ENCODE measurements at places on chromosomes 5 and 9.

DNA sequence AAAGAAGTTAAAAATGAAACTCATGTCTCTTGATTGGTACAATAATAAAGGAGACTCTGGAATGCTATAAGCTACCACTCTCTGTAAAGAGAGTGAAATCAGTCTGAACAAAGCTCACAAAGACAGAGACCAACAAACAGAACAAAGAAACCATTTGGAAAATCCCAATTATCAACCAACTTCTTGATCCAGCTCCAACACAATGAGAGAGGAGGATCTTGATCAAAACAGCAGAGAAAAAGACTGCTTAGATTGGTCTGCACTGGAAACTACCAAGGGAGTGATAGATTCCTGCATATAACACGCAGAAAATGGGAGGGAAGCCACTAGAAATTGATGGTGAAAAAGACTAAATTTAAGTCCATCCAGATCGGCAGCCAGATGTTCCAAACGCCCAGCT lies 23.1 kb upstream of the RNF38 start:
- no peak overlapping the region for H3K4me3 ChIP-seq
- peaks cover 15% of the 10 kb centered on the region for H3K4me1 ChIP-seq
- no peak for DNase-seq
- peaks cover 17% of the 10 kb centered on the region for H3K36me3 ChIP-seq
- peak overlapping the region; percentile 34 for H3K27ac ChIP-seq

DNA sequence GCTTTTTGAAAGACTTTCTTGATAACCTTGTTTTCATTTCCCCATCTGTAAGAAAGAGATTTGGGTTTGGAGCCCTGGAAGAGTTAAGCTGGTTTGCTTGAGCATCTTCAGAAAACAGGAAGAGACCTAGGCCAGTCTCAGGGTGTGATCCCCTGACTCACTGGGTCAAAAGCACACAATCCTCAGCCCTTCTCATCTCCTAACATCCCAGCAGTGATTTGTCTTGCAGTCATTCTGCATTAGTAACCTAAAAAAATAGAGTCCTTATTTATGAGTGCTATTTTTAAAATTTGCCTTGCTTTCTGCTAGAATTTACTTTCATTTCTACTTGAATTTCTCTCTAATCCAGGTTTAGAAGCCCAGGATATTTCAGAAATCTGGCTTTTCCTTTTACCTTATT lies 16.4 kb upstream of the ARSB start:
- no peak for DNase-seq
- H3K27me3 ChIP-seq = peaks cover 6% of the 10 kb centered on the region
- H3K4me1 ChIP-seq = peaks cover 10% of the 10 kb centered on the region
- no peaks in the 10 kb centered on the region for H3K36me3 ChIP-seq

- H3K36me3 ChIP-seq = no peaks in the 10 kb centered on the region
- peaks cover 12% of the 10 kb centered on the region for H3K27me3 ChIP-seq
- no peak overlapping the region for H3K4me3 ChIP-seq
Observed at GRCh38 chr9:96085491-96086143, 210.1 kb downstream of the ERCC6L2 start.

- peaks cover 3% of the 10 kb centered on the region for H3K4me1 ChIP-seq
- H3K27me3 ChIP-seq = peaks cover 9% of the 10 kb centered on the region
- no peak overlapping the region for H3K27ac ChIP-seq
- DNase-seq = no peak
- no peak overlapping the region for H3K4me3 ChIP-seq
Observed at GRCh38 chr5:175344331-175345195, 99.4 kb downstream of the DRD1 start.

DNA sequence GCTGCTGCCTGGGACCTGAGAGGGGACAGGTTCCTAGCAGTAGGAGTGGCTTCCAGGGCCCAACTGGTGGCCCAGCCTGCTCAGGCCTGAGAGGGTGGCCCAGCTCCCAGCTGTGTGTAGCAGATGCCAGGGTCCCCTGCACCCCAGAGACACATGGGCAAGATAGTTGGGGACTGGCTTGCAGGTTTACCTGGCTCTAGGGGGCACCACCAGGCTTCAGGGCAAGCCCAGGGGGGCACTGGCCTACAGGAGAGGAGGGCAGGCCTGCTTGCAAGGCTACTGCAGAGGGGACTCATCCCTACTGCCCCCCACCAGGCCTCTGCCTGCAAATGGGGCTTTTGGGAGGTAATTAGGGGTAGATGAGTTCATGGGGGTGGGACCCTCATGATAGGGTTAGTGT lies 123.3 kb downstream of the ZNF354C start:
- H3K4me1 ChIP-seq = no peaks in the 10 kb centered on the region
- H3K36me3 ChIP-seq = no peaks in the 10 kb centered on the region
- no peaks in the 10 kb centered on the region for H3K27me3 ChIP-seq
- no peak overlapping the region for H3K27ac ChIP-seq
- H3K4me3 ChIP-seq = no peak overlapping the region

- H3K4me1 ChIP-seq = peaks cover 58% of the 10 kb centered on the region
- no peak for DNase-seq
- H3K27ac ChIP-seq = peak overlapping the region; percentile 92
- H3K4me3 ChIP-seq = peak overlapping the region; percentile 42
Observed at GRCh38 chr9:95030920-95031642, 286.4 kb downstream of the FANCC start.

DNA sequence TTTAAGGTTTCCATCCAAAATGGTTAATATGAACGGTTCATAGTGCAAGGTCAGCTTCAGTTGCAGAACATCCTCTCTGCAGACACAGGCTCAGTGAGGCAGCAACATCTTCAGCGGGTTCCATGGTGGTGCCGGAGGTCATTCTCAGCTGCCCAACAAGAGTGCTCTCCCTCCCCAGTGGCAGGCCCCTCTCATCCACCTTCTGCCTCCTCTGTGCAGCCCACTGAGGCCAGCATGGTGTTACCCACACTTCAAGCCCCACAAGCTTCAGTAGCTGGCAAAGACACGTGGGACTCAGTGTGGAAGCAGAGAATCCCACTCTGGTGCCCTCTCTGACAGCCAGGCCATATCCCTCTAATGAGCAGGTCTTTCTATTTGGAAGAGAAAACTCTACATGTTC lies 4.1 kb upstream of the ARSI start:
- peaks cover 44% of the 10 kb centered on the region for H3K27me3 ChIP-seq
- no peak overlapping the region for H3K4me3 ChIP-seq
- H3K4me1 ChIP-seq = peaks cover 5% of the 10 kb centered on the region
- no peak overlapping the region for H3K27ac ChIP-seq
- no peak for DNase-seq
- H3K36me3 ChIP-seq = no peaks in the 10 kb centered on the region

GRCh38 chr5:18553269-18553668 lies 919.0 kb downstream of the TAF11L14 start:
- H3K4me3 ChIP-seq = no peak overlapping the region
- no peaks in the 10 kb centered on the region for H3K27me3 ChIP-seq
- no peak overlapping the region for H3K27ac ChIP-seq

GRCh38 chr9:132591751-132592314 lies 9.4 kb downstream of the BARHL1 start:
- no peak for DNase-seq
- H3K36me3 ChIP-seq = peaks cover 18% of the 10 kb centered on the region
- H3K4me1 ChIP-seq = no peaks in the 10 kb centered on the region

DNA sequence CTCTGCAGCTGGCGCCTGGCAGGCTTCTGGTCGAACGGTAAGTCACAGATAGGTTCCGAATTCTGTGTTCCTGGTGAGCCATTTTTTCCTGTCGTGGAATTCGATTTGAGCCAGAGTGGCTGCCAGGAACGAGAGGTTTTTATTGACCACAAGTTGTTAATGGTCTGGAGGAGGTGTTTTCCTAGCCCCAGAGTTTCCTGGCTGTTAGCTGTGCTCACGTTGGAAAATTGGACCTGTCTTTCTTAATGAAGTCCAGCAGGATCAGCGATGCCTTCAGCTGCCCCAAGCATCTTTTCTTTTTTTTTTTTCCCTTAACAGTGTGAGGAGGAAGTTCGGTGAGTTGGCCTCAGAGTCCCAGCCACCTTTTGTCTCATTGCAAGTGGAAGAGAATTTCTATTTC lies 62.9 kb downstream of the COL5A1 start:
- peak overlapping the region; percentile 16 for H3K27ac ChIP-seq
- peaks cover 1% of the 10 kb centered on the region for H3K36me3 ChIP-seq
- peaks cover 2% of the 10 kb centered on the region for H3K4me1 ChIP-seq
- H3K4me3 ChIP-seq = no peak overlapping the region
- no peak for DNase-seq

- no peak overlapping the region for H3K4me3 ChIP-seq
- H3K27ac ChIP-seq = no peak overlapping the region
- DNase-seq = no peak
- H3K36me3 ChIP-seq = no peaks in the 10 kb centered on the region
- H3K27me3 ChIP-seq = no peaks in the 10 kb centered on the region
Observed at GRCh38 chr5:84287951-84288350, 96.7 kb downstream of the EDIL3 start.

DNA sequence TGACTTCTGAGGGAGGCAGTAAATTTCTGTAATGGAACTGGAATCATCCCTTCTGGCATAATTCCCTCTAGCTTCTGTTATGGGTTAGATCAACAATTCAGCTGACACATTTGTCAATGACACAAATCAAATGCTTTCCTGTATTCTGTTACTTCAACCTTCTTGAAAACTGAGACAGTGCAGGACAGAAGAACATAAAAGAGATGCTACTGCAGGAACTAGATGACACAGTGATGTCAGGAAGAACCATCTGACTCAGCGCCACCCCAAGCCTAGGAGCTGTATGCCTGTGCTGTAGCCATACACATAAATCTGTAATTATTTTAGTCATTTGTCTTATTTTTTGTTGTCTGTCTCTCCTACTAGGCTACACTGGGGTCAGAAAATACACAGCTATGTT lies 18.2 kb upstream of the CEP120 start:
- H3K36me3 ChIP-seq = no peaks in the 10 kb centered on the region
- no peaks in the 10 kb centered on the region for H3K27me3 ChIP-seq
- no peak overlapping the region for H3K27ac ChIP-seq
- no peaks in the 10 kb centered on the region for H3K4me1 ChIP-seq
- no peak for DNase-seq
- H3K4me3 ChIP-seq = no peak overlapping the region

DNA sequence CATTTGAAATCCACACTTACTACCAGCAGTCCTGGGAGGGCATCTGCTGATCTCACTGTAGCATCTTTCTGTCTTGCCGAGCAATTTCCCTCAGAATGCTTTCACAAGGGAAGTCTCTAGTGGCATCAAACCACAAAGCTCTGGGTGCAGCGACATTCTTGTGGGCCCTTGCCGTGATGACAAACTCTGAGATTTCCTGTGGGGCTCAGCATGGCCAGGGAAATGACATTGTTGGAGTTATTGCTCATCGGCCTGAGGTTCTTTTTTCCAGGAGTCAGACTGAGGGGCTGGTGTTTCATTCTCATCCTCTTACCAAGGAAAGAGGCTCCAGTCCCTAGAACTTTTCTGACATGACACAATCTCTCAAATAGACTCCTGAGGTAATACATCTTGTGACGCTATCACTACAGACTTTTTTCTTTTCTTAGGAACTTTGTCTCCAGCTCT lies 51.4 kb downstream of the PFDN1 start:
- peaks cover 8% of the 10 kb centered on the region for H3K4me1 ChIP-seq
- no peak overlapping the region for H3K4me3 ChIP-seq
- no peaks in the 10 kb centered on the region for H3K27me3 ChIP-seq
- H3K27ac ChIP-seq = no peak overlapping the region
- DNase-seq = no peak
- peaks cover 8% of the 10 kb centered on the region for H3K36me3 ChIP-seq

DNA sequence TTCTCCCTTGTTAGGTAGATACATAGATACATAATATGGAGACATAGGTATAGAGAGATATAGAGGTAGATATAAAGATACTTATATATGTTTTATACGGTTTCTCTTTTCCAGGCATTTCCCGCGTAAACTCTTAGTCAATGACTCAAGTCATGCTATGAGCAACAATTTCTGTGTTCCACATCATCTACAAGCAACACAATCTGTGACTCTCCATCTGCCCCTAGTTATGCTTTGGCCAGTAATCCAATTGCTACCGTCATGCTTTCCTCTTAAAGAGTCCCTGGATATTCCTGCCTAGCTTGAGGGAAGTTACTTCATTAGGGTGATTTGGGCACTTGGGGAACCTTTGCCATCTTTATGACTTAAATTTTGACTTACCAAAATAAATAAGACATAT lies 129.0 kb upstream of the ADAMTS16 start:
- no peak overlapping the region for H3K27ac ChIP-seq
- H3K4me1 ChIP-seq = no peaks in the 10 kb centered on the region
- H3K4me3 ChIP-seq = no peak overlapping the region
- no peak for DNase-seq
- peaks cover 10% of the 10 kb centered on the region for H3K27me3 ChIP-seq
- no peaks in the 10 kb centered on the region for H3K36me3 ChIP-seq
